ENCODE measurements at places on chromosomes 6 and 20.

DNA sequence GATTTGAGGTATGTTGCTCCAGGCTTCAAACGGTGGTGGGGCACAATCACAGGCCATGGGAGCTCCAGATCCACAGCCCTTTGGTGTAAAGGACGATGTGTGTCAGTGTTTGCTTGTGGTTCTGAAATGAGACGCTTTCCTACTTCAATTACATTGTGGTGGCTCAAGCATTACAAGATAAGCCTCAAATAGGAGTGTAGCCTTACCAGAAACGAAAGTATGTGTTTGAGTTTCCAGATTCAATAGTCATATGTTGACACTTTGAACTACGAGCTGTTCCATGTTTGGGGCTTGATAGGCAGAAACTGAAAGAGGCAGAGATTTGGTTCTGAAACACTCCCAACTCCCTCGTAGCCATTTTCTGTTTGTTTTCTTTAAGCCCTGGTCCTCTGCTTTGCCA, 187.1 kb downstream of the MYLK4 start:
- no peak for DNase-seq

DNA sequence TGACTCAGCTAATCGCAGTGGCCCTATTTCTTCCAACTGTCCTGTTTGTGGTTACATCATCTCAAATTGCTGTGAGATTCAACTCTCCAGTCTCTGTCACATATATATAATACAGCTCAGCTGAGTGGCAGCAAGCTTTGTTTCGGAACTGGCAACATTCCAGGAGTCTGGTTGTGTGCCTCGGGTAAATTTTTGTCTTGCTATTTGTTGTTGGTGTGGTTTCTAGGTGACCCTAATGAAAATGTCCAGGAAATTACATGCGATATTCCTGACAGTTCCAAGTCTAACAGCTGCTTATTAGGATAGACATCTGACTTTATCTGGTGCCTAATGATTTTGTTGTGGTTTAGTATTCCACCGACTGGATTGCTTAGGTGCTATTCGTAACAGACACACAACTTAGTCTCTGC, 581.8 kb downstream of the CD109 start:
- DNase-seq: no peak

GRCh38 chr6:17161076-17161475, 59.2 kb downstream of the STMND1 start:
- DNase-seq: no peak

DNA sequence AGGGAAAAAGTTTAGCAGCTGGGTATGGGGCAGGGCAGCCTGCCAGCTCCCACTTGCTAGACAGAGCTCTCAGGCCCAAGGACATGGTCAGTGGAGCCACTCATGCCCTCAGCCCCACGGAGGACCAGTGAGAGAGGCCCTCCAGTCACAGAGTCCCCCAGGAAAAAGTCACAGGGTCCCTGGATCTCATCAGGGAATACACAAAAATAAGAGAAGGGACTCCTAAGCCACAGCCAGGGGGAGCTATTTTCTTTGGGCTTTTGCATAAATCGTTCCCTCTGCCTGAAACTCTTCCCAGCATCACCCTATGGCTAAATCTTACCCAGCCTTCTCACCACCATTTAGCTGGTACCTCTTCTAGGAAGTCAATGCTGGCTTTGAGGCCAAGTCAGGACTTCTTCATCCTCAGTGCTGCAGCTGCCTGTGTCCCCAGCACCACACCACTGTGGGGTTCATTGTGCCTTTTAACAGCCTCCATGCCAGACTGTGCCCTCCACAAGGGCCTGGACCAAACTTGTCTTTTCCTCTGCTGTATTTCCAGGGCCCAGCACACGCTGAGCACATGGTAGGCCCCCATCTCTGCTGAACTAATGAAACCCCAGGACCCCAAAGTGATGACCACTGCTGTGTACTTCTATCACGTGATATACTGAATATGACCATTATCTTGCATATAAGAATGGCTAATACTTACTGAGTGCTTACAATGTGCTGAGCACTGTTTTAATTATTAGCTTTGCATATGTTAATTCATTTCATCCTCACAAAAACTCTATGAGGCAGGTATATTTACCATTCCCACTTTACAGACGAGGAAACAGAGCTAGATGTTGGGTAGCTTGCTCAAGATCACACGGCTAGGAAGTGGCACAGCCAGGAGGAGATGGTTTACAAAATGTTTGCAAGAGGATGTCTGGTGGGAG, 2.0 kb downstream of the ZNF335 start:
- DNase-seq: no peak

DNA sequence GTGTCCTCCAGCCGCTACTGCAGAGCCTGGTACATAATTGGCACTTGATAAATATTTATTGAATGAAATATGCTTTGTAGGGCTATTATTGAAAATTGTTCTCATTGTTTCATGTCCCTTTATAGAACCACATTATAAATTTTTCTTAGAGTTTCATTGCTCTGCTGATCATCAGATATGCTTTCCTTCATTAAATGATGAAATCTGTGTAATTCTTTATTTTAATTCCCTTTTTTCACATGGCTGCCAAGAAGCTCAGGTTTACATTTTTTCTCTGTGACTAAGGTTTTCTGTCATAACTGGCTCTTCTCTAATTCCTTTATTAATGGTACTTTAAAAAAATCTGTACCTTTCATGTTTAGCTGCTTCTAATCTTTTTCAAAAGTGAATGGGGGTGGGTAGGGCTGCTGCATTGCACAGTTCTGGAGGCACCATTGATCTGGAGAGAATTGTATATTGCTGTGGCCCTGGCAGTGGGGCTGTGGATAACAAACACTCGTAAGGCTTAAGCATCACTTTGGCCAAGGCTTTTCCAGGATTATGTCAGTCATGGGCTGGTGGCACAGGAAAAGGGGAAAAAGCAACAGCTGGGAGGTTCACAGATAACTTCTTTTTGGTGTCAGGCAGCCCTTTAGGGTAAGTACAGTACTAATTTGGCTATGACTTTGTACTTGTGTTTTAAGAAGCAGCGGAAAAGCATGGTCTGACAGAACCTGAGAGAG, 43.8 kb downstream of the ARFGEF2 start:
- no peak for DNase-seq

- peak; percentile 18 for DNase-seq
These were observed 55.2 kb upstream of the RNF24 start for GRCh38 chr20:4070323-4071177.

Data from activated CD8-positive, alpha-beta memory T cell treated with anti-CD3 and anti-CD28 coated beads, Interleukin-2, amount 50 U/mL, for 48 hours (primary cell).